Articular chondrocyte of knee joint (primary cell): ENCODE measurements at places on chromosomes 6 and 20. TPM values are rescaled to one million over a fixed set of nuclear protein-coding genes. Genes with fewer than 3 reads are reported as not detected.

The SYNE1 gene
- total RNA-seq = 241 and 269 TPM in 2 replicates

The XRN2 gene
- total RNA-seq = 103 and 124 TPM in 2 replicates

The SLC17A2 gene
- not detected in 2 replicates for total RNA-seq

The MUC21 gene
- total RNA-seq = not detected in 2 replicates

The SLC12A5 gene
- total RNA-seq = under 0.01 TPM in 2 replicates

The IP6K3 gene
- total RNA-seq = not detected in 2 replicates
